Small intestine (tissue), 16 donors: ENCODE measurements at places on chromosomes 5 and 9. TPM values are rescaled to one million over a fixed set of nuclear protein-coding genes. Genes with fewer than 3 reads are reported as not detected.

DNA sequence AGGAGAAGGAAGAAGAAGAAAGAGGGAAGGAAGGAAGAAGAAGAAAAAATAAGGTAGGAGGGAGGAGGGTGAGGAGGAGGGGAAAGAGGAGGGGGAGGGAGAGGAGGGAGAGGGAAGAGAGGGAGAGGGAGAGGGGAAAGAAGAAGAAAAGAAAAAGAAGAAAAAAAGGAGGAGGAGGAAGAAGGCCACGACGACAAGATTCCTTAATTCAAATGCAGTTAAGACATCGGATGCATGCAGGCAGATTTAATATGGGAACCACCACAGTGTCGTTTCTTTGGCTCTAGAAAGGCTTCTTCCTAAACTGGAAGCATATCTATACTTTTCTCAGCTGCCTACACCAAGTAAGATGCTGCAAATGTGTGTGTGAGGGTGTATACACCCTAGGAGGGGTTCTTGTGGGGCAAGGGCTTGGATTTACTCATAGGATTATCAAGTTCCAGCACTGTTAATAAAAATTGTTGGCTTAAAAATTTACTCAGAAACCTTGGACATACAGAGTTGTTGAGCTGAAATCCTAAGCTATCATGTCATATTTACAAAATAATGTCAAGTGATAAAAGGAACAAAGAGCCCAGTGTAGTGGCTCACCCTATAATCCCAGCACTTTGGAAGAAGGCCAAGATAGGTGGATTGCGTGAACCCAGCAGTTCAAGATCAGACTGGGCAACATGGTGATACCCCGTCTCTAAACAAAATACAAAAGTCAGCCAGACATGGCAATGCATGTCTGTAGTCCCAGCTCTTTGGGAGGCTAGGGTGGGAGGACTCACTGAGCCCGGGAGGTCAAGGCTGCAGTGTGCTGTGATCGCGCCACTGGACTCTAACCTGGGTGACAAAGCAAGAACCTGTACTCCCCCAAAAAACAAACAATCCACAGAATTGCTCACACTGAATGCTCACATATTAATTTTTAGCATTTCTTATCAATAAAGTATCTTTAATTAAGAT lies 108.5 kb downstream of the UBAP2 start:
- H3K36me3 ChIP-seq = peaks cover 55% of the 10 kb centered on the region
- peaks cover 3% of the 10 kb centered on the region for H3K4me1 ChIP-seq
- H3K4me3 ChIP-seq = no peak overlapping the region
- peak overlapping the region; percentile 43 for H3K27ac ChIP-seq
- H3K27me3 ChIP-seq = no peaks in the 10 kb centered on the region

The GAPT gene
- polyA plus RNA-seq = 0.46 TPM

DNA sequence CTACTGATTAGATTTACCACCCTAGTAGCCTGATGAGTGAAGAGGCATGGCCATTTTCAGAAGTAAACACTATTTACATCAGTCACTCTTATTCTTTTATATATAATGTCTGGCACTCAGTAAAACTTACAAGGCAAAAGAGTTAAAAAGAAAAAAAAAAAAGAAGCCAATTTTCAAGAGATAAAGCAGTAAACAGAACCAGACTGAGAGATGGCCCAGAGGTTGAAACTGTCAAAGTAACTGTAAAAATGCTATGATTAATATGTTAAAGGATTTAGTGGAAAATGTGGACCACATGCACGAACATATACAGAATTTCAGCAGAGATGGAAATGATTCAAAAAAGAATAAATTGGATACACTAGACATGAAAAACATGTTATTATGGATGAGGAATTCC lies 6.4 kb upstream of the GPR150 start:
- H3K36me3 ChIP-seq = peaks cover 2% of the 10 kb centered on the region
- no peaks in the 10 kb centered on the region for H3K27me3 ChIP-seq
- no peak for DNase-seq
- no peak overlapping the region for H3K4me3 ChIP-seq
- H3K4me1 ChIP-seq = no peaks in the 10 kb centered on the region
- no peak overlapping the region for H3K27ac ChIP-seq

GRCh38 chr5:14339468-14339867 lies 196.3 kb downstream of the TRIO start:
- no peak for DNase-seq
- H3K4me3 ChIP-seq = no peak overlapping the region
- no peak overlapping the region for H3K27ac ChIP-seq
- no peaks in the 10 kb centered on the region for H3K27me3 ChIP-seq
- H3K36me3 ChIP-seq = peaks cover 5% of the 10 kb centered on the region
- H3K4me1 ChIP-seq = peaks cover 7% of the 10 kb centered on the region

DNA sequence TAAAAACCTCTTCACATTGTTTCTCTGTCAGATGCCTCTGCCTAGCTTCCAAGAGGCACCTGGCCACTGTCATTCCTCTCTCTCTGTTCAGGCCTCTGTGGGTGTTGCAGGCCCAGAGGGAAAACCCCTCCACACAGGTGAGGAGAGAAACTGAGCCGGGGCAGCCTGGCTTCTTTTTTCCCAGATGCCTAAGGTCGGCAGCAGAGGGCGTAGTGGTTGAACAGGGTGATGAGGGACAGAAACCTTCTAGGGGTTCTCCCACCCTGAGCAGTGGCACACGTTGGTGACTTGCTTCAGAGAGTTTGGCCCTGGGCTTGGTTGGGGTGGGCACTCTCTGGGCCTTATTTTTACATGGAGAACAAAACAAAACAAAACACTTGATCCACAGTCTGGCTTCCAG lies 12.2 kb downstream of the IL9 start:
- peaks cover 3% of the 10 kb centered on the region for H3K27me3 ChIP-seq
- H3K4me3 ChIP-seq = no peak overlapping the region
- no peaks in the 10 kb centered on the region for H3K36me3 ChIP-seq
- DNase-seq = no peak
- no peak overlapping the region for H3K27ac ChIP-seq

- no peak for DNase-seq
- no peaks in the 10 kb centered on the region for H3K27me3 ChIP-seq
- no peak overlapping the region for H3K27ac ChIP-seq
- peaks cover 13% of the 10 kb centered on the region for H3K36me3 ChIP-seq
- no peak overlapping the region for H3K4me3 ChIP-seq
- H3K4me1 ChIP-seq = no peaks in the 10 kb centered on the region
Measured at GRCh38 chr9:132319421-132320110, 35.2 kb downstream of the SETX start.

- DNase-seq = peak; percentile 69
- H3K4me1 ChIP-seq = no peaks in the 10 kb centered on the region
- H3K27ac ChIP-seq = peak overlapping the region; percentile 17
- H3K27me3 ChIP-seq = no peaks in the 10 kb centered on the region
- no peak overlapping the region for H3K4me3 ChIP-seq
- no peaks in the 10 kb centered on the region for H3K36me3 ChIP-seq
Measured at GRCh38 chr9:91515074-91515687, 91.5 kb upstream of the NFIL3 start.

GRCh38 chr9:124493794-124494479 lies 13.3 kb downstream of the NR5A1 start:
- no peaks in the 10 kb centered on the region for H3K4me1 ChIP-seq
- H3K27ac ChIP-seq = no peak overlapping the region
- no peaks in the 10 kb centered on the region for H3K36me3 ChIP-seq
- no peak for DNase-seq
- H3K27me3 ChIP-seq = no peaks in the 10 kb centered on the region

GRCh38 chr5:82827651-82828050 lies 249.5 kb downstream of the TMEM167A start:
- H3K4me1 ChIP-seq = no peaks in the 10 kb centered on the region
- DNase-seq = no peak
- H3K36me3 ChIP-seq = no peaks in the 10 kb centered on the region
- H3K27ac ChIP-seq = no peak overlapping the region
- no peak overlapping the region for H3K4me3 ChIP-seq

DNA sequence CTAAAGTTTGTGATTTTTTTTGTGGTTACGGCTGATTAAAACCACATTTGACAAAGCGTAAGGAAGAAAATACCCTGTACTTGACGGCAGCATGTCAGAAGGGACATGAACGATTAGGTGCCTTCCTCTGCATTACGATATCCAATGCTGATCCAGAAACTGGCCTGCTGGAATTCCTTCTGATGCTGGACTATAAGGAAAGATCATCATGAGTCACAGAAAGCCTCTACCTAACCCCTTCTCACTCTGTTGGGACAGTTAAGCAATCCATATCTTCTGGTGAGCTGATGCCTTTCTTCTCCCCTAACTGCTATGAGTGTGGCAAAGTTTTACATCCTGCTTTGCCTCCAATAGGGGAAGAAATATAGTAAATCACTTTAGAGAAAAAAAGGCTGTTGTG lies 78.4 kb upstream of the PAPPA start:
- H3K27ac ChIP-seq = no peak overlapping the region
- no peaks in the 10 kb centered on the region for H3K27me3 ChIP-seq
- DNase-seq = no peak
- H3K36me3 ChIP-seq = no peaks in the 10 kb centered on the region
- no peak overlapping the region for H3K4me3 ChIP-seq

DNA sequence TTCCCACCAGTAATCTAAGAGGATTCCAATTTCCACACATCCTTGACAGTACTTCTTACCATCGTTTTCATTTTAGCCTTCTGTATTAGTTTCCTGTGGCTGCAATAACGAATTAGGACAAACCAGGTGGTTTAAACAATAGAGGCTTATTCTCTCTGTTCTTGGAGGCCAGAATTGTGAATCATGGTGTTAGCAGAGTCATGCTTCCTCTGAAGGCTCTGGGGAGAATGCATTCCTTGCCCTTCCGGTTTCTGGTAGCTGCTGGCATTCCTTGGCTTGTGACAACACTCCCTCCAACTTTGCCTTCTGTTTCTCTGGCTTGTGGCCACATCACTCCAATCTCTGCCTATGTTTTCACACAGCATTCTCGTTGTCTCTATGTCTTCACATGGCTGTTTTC lies 23.5 kb downstream of the RIGI start:
- H3K27ac ChIP-seq = no peak overlapping the region
- H3K4me1 ChIP-seq = no peaks in the 10 kb centered on the region
- no peak for DNase-seq

DNA sequence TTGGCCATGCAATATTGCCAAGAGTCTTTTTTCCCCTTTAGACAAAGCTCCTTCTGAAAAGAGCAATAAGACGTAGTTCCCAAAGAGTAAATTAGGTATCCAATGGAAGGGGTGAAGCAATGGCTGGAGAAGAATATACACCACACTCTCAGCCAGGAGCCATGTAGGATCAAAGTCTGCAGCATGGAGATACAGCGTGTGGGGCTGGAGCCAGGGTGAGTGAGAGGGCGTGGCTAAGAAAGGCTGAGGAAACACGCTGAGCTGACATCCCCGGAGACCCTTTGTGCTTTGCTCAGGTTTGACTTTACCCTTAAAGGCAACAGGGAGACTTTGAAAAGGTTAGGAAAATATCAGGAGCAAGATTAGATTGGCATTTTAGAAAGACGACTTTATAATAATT lies 87.1 kb upstream of the ELL2 start:
- H3K27me3 ChIP-seq = no peaks in the 10 kb centered on the region
- H3K4me1 ChIP-seq = peaks cover 3% of the 10 kb centered on the region
- no peak overlapping the region for H3K27ac ChIP-seq
- no peak overlapping the region for H3K4me3 ChIP-seq

The INSL6 gene
- not detected for polyA plus RNA-seq

The ANGPTL2 gene
- polyA plus RNA-seq = 5.6 TPM

- DNase-seq = no peak
- no peaks in the 10 kb centered on the region for H3K27me3 ChIP-seq
- no peak overlapping the region for H3K4me3 ChIP-seq
- H3K36me3 ChIP-seq = peaks cover 2% of the 10 kb centered on the region
- no peak overlapping the region for H3K27ac ChIP-seq
Measured at GRCh38 chr5:35161652-35162273, 68.5 kb downstream of the PRLR start.

The SLC6A19 gene
- 199 TPM for polyA plus RNA-seq

- no peak for DNase-seq
- H3K27me3 ChIP-seq = no peaks in the 10 kb centered on the region
- H3K36me3 ChIP-seq = no peaks in the 10 kb centered on the region
- peaks cover 5% of the 10 kb centered on the region for H3K4me1 ChIP-seq
Measured at GRCh38 chr5:138455232-138455930, 9.9 kb upstream of the EGR1 start.

The CCNI2 gene
- 7.3 TPM for polyA plus RNA-seq

The SHISAL2B gene
- 0.18 TPM for polyA plus RNA-seq

The LCN1 gene
- polyA plus RNA-seq = not detected
